ENCODE measurements at places on chromosomes 3 and 15. TPM values are rescaled to one million over a fixed set of nuclear protein-coding genes. Genes with fewer than 3 reads are reported as not detected.

Gene RFTN1
- 8.5 TPM for polyA plus RNA-seq

Gene STAB1
- polyA plus RNA-seq, result not detected

Gene SLC22A13
- not detected for polyA plus RNA-seq

Gene CAV3
- polyA plus RNA-seq, result 1.7 TPM

Gene ZCWPW2
- 4.8 TPM for polyA plus RNA-seq

Gene DUOXA1
- polyA plus RNA-seq, result not detected

Gene TMEM39A
- 1.8 TPM for polyA plus RNA-seq

Gene PLA1A
- not detected for polyA plus RNA-seq

Gene GP5
- not detected for polyA plus RNA-seq

Data from Purkinje cell (primary cell).